ENCODE measurements at places on chromosomes 16 and 17.

DNA sequence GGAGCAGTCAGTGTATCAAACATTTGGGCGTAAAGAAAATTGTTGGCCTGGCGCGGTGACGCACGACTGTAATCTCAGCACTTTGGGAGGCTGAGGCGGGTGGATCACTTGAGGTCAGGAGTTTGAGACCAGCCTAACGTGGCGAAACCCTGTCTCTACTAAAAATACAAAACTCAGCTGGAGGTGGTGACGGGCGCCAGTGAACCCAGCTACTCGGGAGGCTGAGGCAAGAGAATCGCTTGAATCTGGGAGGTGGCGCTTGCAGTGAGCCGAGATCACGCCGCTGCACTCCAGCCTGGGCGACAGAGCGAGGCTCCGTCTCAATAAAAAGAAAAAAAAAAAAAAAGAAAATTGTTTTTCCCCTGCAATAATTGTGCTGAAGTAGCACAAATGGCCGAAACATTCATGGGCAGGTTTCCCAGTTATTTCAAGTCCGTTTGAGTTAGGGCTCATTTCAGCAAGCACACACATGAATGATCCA, 1.4 kb downstream of the GCSH start:
- DNase-seq = no peak

DNA sequence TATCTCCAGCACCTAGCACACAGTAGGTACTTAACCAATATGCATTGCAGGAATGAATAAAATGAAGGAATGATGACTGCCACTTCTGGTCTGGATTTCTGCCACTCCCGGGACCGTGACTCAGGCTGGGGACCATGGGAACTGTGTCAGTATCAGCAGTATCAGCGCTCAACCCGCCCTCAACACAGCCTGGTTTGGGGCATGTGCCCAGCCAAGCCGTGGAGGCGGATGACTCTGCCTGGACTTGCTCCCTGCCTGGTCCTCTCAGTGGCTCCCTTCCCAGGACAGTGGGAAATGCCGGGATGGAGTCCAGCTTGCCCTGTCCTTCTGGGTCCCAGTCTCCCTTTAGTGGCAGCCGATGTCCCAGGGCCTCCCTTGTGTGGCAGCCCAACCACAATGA, 55.1 kb downstream of the SRCIN1 start:
- no peak for DNase-seq

GRCh38 chr17:4759776-4760236, 11.9 kb upstream of the TM4SF5 start:
- DNase-seq = no peak

- DNase-seq = no peak
Measured at GRCh38 chr16:23673971-23674614, 4.6 kb upstream of the PLK1 start.

DNA sequence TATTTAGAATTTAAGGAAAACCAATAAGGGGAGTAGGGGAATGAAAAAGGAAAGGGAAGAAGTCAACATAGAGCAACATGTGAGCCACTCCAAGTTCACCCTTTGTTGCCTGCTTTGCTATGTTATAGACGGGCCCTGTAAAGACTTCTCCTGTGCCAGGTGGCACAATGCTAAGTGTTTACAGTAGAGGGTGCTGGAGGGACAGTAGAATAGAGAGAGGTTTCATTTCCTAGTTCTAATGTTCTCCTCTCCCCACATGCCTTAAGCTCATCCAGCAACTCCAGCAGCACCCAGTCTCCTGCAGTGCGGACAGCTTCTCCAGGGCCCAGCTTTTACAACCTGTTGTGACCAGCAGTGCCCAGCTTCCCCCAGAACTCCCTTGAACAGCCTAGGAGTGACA, 468.0 kb downstream of the HS3ST3B1 start:
- DNase-seq = no peak

DNA sequence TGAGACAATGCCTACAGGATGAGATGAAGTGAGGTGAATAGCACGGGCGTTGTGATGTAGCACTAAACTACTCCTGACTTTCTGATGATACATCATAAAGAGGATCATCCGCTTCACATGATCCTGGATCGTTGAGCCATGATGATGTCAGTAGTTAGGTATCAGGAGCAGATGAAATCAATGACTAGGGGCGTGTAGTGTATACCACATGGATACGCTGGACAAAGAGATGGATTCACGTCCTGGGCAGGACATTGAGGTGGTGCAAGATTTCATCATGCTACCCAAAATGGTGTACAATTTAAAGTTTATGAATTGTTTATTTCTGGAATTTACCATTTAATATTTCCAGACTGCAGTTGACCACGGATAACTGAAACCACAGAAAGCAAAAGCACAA, 156.6 kb downstream of the ANKFN1 start:
- no peak for DNase-seq

- DNase-seq = no peak
Measured at GRCh38 chr16:54812229-54812628, 118.4 kb upstream of the IRX5 start.

- DNase-seq = no peak
Measured at GRCh38 chr16:48575471-48576050, 34.4 kb downstream of the N4BP1 start.

- no peak for DNase-seq
Measured at GRCh38 chr17:32517982-32518381, 31.2 kb downstream of the CDK5R1 start.

DNA sequence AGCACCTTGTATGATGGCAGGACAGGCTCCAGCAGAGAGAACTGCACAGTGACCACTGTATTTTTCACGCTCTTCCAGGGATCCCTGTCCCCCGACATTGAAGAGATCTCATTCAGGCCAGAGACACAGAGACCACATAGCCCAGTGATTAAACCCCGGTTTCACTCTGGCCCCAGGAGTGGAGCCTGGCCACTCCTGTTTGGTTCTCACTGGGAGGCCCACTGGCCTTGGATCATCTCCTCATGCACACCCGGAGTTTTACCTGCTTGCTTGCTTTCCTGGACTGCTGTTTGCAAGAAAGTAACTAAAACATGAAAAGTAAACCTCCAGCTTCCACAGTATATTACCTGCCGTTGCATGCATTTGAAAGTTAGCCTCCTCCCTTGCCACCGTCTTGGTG, 13.2 kb upstream of the CLEC18C start:
- no peak for DNase-seq

DNA sequence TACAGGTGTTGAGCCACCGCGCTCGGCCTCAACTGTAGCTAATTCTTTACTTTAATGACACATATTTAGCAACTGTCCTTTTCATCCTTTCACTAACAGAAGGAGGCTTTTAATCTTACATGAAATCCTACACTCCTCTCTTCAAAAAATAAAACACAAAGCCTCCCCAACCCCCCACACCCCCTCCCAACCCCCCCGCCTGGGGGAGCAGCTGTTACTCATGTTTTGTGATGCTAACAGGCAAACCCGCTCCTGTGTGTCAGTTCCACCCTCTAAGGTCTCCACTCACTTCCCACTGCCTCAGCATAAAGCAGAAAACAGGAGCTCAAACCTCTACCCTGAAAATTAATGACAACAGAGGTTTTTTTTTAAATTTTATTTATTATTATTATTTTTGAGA, 55.4 kb upstream of the SLC25A19 start:
- peak; percentile 25 for DNase-seq

GRCh38 chr17:78958641-78959127, 21.0 kb downstream of the LGALS3BP start:
- DNase-seq = no peak

DNA sequence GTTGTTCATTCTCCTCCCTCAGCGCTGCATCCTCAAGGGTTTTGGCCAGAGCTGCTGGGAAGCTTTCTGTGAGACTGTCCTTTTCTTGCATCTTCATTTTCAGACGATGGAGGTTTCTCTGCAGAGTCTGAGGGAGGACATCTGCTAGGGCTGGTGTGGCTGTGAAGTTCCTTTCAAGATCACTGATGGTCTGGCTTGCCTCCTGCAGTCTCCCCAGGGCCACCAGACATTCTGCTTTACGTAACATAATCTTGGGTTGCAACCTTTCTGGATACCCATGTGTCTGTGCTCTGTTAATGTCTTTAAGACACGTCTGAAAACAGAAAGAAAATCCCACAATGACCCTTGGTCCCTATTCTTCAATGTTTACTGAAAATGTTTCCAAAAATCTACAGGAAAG, 29.0 kb downstream of the SMYD4 start:
- no peak for DNase-seq

All from stimulated activated CD4-positive, alpha-beta T cell treated with anti-CD3 and anti-CD28 coated beads, Interleukin-4, amount 100 ng/mL, for 48 hours (primary cell).